ENCODE measurements at places on chromosomes 12 and 14.

DNA sequence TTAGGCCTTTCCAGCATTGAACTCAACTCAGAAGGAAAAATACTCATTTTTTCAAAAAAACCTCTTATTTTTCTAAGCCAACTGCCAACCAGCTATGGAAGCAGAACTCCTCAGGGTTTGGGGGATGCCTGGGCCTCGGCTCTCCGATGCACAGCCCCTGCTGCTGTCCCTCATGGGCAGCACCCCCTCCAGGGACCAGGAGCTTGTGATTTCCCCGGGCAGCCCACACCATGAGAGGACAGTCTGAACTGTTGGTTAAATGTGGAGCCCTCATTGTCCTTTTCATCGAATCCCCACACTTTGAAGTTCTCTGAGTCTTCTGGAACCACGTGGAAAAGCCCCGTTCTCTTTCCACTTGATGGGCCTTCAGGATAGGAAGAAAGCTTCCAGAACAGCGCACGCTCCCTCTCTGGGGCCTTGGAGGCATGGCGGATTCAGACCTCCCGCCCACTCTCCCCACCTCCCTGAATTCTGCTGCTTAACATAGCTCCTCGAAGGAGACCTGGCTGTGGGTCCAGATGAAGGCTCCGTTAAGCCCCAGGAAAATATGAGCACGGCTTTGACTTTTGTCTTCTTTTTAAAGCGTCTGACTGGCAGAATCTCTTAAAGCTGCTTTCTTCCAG, 156.6 kb downstream of the CALM1 start:
- DNase-seq: no peak

DNA sequence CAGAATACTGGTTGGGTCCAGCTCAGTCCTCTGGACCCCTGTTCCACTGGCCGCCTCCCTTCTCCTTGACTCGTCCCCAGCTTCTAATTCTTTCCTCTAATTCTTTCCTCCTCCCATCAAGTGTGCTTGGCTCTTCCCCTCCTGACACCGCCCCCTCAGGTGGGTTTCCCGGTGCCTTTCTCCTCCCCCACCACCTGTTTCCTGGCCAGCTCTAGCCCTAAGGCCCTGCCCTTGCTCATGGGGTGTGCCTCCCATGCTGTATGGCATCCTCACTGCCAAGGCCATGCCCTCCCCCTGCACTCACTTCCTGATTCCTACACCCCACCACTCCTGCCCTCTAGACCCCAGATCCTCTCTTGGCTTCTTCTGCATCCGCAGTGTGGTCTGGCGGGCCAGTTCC, 12.1 kb upstream of the EML1 start:
- no peak for DNase-seq

DNA sequence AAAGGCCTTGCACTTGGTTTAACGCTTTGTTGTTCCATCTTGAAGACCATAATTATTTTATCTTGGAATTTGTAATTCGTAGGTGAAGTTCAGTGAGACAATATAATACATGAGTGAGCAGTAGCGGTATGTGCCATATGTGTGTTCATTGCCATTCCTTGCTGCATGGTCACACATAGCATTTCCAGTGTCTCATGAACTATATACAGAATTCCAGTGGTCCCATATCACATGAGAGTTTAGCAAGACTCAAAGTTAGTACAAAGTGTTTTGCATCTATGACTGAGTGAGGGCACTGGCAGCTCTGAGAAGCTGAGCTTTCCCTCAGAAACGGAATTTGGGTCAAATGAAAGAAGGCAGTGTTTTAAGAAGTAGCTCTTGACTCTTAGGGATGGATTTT, 359.8 kb downstream of the FOXG1 start:
- DNase-seq: no peak

DNA sequence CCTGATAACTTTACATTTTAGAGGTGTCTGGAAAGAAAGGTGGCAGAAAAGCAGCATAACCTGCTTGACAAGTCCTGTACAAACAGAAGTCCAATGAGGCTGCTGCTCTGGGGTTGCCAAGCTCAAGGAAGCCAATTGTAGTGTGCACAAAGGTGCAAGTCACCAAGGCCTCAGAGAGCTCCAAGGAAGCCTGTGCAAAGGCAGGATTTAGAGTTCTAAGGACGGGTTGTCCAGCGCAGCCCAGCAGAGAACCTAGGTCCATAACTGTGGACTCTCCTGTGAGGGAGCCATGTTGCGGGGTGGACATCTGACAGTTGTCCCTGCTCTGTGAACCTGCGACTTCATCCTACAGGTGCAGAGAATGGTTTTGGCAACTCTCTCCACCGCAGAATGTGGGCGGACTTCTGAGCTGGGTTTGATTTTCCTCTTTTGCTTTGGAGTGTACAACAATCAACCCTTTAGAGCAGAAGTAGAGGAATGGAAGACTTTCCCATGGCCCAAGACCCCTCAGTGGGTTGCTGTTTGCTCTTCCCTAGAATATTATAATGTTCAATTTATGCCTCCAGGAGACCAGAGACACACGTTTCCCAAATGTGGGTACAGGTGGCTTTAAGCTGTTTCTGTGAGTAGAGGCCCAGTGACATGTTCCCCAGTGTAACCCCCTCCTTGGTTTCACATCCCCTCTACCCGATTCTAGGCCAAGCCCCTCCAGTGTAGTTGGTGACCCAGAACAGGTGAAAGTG, 81.0 kb downstream of the ETV6 start:
- DNase-seq: peak; percentile 82

GRCh38 chr14:74619672-74620131, 7.7 kb upstream of the LTBP2 start:
- DNase-seq: no peak

GRCh38 chr12:570435-570920, 92.8 kb downstream of the NINJ2 start:
- no peak for DNase-seq

- no peak for DNase-seq
These were observed 109.3 kb downstream of the PDE3A start for GRCh38 chr12:20477672-20478071.

DNA sequence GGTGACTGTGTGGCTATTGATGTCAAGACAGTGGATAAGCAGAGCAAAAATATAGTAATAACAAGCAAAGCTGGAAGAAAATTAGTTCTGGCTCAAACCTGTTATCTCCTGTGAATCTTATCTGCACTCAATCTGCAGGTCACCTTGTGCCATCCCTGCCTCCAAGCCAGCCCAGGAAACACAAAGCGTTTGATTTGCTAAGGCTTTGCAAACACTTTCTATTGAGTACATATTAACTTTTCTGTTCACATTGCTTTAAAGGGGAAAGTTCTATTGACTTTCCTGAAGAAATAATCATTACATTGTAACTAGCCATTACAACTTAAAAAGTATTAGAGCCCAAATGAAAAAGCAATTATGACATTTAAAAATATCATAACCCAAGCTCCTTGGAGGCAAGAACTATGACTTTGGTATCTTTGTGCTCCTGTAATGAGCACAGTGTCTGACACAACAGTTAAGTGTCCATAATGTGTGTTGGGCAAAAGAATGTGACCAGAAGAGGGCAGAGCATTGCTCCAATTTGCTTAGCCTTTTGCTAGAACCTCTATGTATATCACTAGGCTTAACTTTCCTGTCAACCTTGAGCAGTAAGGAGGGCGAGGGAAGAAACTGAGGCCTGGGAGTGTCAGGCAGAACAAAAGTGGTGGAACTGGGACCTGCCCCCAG, 24.7 kb downstream of the SERPINA3 start:
- no peak for DNase-seq

DNA sequence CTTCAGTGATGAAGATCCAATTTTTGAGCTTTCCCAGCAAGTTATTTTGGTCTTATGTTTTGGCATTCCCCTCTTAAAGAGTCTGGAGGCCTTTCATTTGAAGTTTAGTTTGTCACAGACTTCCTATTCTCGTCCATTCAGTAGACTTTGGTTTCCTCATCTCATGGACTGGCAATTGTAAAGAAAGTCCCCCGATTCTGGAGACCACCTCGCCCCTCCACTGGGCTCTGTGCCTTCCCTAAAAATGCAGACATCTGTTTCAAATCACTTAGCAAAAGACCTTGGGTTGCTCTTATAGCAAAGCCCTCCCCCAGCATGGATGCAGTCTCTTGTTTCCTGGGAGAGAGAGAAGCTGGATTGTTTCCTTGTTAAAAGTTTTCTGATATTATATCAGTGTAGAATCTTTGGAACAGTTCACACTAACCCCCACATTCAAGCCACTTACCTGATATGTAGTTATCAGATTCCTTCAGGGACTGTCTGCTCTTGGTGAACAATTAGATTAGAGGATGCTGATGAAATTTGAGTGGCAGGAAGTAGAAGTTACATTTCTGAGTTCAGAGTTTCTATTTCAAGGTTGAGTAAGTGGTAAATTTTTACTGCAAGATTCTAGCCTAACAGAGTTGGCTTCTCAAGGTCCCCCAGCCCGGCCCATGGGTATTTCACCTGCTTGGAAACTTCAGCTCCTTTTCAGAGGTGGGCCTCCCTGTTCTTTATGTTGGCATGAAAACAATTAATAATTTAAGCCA, 56.3 kb downstream of the PLXNC1 start:
- DNase-seq: no peak

- DNase-seq: no peak
These were observed 17.2 kb upstream of the CDK2AP1 start for GRCh38 chr12:123288751-123289346.

- no peak for DNase-seq
These were observed 394.6 kb downstream of the PAWR start for GRCh38 chr12:79296133-79296532.

DNA sequence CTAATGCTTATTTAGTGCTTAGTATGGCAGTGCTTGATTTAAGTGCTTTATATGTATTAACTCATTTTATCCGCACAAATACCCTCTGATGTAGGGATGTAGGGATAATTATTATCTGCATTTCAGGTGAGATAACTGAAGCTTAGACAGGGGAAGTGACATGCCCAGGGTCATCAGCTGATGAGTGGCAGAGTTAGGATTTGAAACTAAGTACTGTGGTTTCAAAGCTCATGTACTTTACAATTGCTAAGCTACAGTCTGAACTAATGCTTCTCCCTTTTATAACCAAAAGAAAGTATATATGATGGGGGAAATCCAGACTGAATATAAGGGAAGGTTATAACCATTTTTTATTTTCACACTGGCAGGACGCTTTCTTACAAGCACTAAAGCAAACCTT, 229.6 kb upstream of the NAV3 start:
- DNase-seq: no peak

DNA sequence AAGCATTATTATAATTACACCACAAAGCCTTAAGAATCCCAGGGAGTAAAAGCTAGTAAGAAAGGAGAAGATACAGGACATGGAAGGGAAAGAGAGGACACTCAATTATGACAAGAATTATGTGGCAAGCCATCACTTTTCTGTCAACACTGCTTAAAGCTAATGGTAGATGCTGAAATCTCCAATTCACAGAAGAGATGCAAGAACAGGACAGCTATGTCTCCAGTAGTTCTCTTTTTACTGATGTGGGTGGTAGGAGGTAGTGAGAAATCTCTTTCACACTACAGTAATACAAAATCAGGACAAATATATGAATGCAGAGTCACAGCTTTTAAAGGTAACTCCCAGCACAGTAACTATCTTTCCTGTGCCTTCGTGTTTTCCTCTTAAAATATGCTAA, 29.2 kb downstream of the CHD8 start:
- DNase-seq: no peak

DNA sequence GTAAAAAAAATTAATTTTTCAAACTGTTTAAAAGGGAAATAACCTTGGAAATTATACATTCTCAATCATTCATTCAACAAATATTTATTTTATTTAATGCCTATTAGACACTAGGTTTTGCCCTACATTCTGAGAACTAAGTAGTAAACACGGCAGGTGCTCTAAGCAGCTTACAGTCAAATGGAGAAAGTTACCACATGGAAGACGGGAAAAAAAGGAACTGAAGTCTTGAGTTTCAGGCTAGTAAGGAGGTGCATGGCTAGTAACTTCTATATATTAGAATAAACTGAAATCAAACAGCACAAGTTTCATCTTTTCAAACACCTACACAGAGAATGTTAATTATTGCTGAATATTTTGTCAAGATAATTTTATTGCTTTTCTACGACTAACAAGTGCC, 52.9 kb downstream of the C12orf42 start:
- no peak for DNase-seq

GRCh38 chr12:77102123-77102522, 36.8 kb upstream of the E2F7 start:
- no peak for DNase-seq

DNA sequence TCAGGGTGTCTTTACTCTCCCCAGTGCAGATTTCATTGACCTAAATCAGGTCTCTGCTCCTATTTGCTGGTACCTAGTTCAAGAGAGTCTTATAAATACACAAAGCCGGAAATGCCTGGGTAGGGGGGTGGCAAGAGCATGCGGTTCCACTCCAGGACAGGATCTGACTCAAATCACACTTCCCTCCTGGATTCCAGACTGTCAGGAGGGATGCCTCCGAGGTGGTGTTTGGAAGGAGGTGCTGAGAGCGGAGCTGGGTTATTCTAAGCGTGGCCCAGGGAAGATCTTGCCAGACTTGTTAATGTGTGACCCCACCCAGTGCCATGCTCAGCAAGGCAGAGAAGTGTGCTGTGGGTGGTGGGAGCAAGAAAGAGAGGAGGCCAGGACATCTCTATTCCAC, 49.8 kb downstream of the B4GALNT3 start:
- DNase-seq: no peak

GRCh38 chr12:87413784-87414183, 615.4 kb downstream of the C12orf50 start:
- DNase-seq: no peak

GRCh38 chr14:105272623-105273022, 24.3 kb downstream of the BTBD6 start:
- DNase-seq: no peak

GRCh38 chr12:52585946-52586345, 12.3 kb upstream of the KRT74 start:
- DNase-seq: no peak

GRCh38 chr12:49631336-49631907, 8.1 kb downstream of the PRPF40B start:
- DNase-seq: no peak

GRCh38 chr12:11408096-11408495, 12.7 kb upstream of the PRB2 start:
- DNase-seq: no peak

GRCh38 chr12:31245822-31246469, 80.0 kb downstream of the SINHCAF start:
- no peak for DNase-seq

GRCh38 chr12:107492393-107493134, 193.0 kb upstream of the PWP1 start:
- peak; percentile 12 for DNase-seq

Data from NCI-H2029 treated with DMSO at 0.1 percent for 48 hours (cell line).